ENCODE measurements at places on chromosomes 11 and 22.
A peak's percentile ranks its signal among the peaks of the same experiment; 100 is the strongest.

GRCh38 chr11:103450241-103450640 is 341.0 kb downstream of the DYNC2H1 start:
- DNase-seq: no peak

GRCh38 chr22:24416095-24416494 is 11.3 kb upstream of the ADORA2A start:
- no peak for DNase-seq

DNA sequence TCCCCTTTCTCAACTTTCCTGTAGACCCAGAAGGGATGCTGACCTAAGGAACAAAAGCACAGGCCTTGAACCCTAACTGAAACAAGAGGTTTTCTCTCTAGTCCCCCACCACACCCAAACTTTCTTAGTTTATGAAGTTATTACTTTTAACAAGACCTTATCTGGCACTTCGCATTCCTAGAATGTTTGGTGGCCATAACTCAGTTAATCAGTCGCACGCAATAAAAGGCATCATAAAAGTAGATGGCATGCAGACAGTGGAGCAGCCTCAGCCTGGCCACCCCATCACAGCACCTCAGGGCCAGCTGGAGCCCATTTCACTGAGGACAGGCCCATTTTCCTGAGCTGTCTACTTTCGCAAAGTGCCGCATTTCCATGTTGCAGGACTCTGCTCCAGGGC is 301.9 kb downstream of the OPCML start:
- DNase-seq: no peak

DNA sequence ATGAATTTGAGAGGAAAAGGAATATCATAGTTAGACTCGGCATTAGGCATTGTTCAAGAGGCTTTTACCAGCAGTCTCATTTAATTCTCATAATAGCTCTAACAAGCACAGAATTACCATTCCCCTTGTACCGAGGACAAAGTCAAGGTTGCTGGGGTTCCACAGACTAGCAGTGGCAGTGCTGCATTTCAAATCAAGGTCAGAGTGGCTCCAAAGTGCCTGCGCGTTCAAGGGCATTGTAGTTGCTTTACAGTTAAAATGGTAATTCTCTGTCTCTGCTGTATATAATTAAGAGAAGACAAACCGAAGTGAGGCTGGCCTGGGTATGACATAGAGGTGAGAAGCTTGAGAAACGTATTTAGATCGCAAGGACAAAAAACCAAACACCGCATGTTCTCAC is 40.4 kb upstream of the TP53AIP1 start:
- no peak for DNase-seq

GRCh38 chr11:12092714-12093113 is 17.7 kb upstream of the MICAL2 start:
- DNase-seq: no peak

- DNase-seq: no peak
These were observed 49.5 kb upstream of the RRM1 start for GRCh38 chr11:4044976-4045646.

DNA sequence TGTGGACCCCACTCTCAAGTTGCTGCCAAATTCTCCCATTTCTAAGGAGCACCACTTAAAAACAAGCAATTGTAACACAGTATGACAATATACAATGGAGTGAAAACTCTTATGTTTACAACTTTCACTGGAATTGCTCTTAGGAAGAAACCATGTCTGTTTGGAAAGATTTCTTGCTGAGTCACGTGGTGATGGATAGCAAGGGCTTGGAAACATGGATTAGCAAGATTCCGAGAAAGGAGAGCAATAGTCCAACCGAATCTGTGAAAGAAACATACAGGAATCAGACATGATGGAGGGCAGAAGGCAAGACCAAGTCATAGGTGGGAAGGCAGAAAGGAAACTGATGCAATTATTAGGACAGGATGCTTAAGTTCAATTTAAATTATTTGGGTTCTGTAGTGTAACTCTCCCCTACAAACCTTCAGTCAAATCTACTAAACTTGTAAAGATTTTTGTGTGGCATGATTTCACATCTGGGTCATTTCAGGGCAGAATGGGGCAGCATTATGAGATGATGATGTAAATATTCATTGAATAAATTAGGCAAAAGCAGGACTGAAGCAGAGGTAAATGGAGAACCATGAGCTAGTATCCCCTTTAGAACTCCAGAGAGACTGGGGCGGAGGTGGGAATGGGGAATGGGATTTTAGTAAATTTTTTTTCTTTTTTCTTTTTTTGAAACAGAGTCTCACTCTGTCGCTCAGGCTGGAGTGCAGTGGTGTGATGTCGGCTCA is 27.8 kb upstream of the THY1 start:
- DNase-seq: no peak

DNA sequence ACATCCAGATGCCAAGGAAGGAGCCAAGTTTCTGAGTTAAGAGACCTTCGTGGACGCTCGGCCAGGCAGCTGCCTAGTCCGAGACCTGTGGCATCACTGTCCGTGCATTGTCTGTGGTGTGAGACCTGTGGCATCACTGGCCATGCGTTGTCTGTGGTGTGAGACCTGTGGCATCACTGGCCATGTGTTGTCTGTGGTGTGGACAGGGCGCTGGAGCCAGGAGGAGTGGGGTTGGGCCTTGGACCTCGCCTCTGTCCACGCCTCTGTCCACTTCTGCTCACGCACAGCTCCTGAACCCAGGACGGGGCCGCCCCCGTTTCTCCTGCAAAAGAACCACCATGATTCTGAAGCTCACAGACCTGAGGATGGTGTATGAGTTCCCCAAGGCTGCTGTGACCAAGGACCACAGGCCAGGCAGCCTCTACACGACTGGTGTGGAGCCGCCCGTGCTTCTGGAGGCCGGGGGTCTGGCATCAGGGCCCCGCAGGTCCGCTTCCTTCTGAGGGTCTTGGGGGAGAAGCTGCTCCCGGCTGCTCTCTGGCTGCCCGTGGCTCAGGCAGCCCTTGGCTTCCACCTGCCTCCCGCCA is 1218.3 kb downstream of the BRD1 start:
- no peak for DNase-seq

GRCh38 chr22:44309137-44309536 is 3.6 kb downstream of the SHISAL1 start:
- peak; percentile 67 for DNase-seq

DNA sequence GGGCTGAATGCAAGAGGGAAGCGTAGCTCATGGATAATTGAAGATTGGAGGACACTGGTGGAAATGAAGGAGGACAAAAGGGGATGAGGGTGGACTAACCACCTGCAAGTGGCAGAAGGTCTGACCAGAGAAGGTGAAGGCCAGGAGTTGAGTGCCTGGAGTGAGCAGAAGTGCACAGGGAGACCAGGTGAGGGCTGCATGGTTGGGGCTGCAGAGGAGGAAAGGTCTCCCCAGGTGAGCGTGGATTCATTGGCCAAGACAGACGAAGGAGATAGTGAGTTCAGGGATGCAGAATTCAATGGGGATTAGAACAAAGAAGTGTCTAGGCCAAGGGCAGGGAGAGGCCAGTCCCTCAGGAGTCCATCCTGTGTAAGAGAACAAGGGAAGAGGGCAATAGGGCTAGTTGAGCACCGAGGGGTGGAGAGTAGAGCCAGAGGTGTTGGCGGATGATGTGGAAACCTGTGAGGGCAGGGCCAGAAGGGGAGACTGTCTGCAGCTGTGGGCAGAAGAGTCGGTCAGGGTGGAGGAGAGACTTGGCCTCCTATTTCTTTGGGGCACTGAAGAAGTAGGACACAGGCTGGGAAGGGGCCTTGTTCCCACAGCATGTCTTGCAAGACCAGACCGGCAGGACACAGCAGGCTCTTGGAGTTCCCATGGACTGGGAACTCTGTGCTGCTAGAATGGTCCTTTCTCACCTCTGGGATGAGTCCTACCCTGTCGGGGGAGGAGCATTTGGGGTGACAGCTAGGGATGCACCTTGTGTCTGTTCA is 6.7 kb downstream of the TRIM29 start:
- no peak for DNase-seq

DNA sequence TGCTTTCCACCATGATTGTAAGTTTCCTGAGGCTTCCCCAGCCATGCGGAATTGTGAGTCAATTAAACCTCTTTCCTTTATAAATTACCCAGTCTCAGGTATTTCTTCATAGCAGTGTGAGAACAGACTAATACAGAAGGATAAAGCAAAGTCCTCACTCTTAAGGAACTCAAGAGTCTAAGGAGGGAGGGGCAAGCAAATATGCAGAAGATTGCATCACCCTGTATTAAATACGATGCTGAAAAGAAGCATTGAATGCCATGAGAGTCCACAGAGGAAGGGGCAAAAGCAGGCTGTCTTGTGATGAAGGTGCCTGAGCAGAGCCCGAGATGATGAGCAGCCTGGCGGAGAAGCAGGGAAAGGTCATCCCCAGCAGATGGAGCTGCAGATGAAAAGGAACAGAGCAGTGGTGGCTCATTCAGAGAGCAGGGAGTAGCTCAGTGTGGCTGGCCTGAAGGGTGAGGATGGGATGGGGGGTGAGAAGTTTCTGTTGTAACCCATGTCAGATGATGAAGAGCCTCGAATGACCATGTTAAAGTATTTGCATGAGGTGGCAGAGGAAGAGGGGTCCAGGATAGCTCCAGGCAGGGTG is 6.3 kb upstream of the IZUMO1R start:
- DNase-seq: no peak

- no peak for DNase-seq
These were observed 10.1 kb downstream of the SYT12 start for GRCh38 chr11:67032830-67033551.

- no peak for DNase-seq
These were observed 266.0 kb upstream of the MTNR1B start for GRCh38 chr11:92703449-92703830.

GRCh38 chr22:32636884-32637283 is 162.3 kb downstream of the FBXO7 start:
- DNase-seq: no peak

All from CD14-positive monocyte (primary cell).